PC-3 (cell line): ENCODE measurements at places on chromosomes 11 and 22.

GRCh38 chr11:2102132-2102882 is 36.9 kb downstream of the IGF2 start:
- DNase-seq = no peak

GRCh38 chr11:95092549-95093324 is 3.1 kb downstream of the ENDOD1 start:
- DNase-seq = peak; percentile 92

DNA sequence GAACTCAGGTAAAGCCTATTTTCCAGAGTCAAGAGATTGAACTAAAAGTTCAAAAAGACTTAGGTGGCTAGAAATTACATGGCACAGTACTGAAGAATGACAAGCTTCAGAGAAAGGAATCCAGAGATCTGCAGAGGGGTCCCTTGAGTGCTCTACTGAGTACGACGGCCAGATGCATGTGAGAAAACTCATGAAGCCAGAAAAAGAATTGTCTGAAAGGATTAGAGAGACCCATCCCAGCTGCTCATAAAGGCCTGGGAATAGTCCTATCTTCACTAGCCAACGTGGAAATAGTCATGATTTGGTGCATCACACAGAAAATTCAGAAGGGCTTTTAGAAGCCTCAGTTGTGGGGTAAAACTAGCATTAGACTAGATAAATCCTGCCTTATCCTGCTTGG is 91.3 kb downstream of the SOX6 start:
- DNase-seq = no peak

GRCh38 chr11:28699701-28700100 is 591.5 kb downstream of the METTL15 start:
- no peak for DNase-seq

GRCh38 chr22:25077056-25077455 is 122.6 kb upstream of the CRYBB3 start:
- DNase-seq = no peak

- DNase-seq = no peak
Observed at GRCh38 chr22:43628250-43628649, 183.9 kb downstream of the EFCAB6 start.

GRCh38 chr11:96241331-96241841 is 101.6 kb downstream of the MAML2 start:
- no peak for DNase-seq

- peak; percentile 91 for DNase-seq
Observed at GRCh38 chr11:3905080-3905953, 49.9 kb downstream of the STIM1 start.

DNA sequence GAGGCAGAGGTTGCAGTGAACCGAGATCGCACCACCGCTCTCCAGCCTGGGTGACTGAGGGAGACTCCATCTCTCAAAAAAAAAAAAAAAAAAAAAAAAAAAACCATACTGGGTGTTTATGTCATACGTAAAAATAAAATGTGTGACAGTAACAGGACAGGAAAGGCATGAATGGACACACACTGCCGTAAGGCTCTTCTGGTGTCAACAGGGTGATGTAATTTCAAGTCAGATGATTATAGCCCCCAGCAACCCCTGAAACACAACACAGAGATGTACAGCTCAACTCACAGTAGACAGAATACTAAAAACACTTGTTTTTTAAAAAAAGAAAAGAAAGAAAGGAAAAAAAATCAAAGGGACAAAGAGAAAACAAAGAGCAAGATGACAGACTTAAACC is 22.2 kb downstream of the SBF1 start:
- DNase-seq = no peak

- no peak for DNase-seq
Observed at GRCh38 chr22:32018056-32018455, 25.0 kb upstream of the SLC5A1 start.
